ENCODE measurements at places on chromosomes 2 and 18. TPM values are rescaled to one million over a fixed set of nuclear protein-coding genes. Genes with fewer than 3 reads are reported as not detected.

The SLC23A3 gene
- 3.2 TPM for total RNA-seq

GRCh38 chr2:158116936-158117335 lies 15.3 kb downstream of the UPP2 start:
- H3K27me3 ChIP-seq = peaks cover 3% of the 10 kb centered on the region
- H3K36me3 ChIP-seq = no peaks in the 10 kb centered on the region
- no peaks in the 10 kb centered on the region for H3K4me1 ChIP-seq
- no peak overlapping the region for H3K27ac ChIP-seq

DNA sequence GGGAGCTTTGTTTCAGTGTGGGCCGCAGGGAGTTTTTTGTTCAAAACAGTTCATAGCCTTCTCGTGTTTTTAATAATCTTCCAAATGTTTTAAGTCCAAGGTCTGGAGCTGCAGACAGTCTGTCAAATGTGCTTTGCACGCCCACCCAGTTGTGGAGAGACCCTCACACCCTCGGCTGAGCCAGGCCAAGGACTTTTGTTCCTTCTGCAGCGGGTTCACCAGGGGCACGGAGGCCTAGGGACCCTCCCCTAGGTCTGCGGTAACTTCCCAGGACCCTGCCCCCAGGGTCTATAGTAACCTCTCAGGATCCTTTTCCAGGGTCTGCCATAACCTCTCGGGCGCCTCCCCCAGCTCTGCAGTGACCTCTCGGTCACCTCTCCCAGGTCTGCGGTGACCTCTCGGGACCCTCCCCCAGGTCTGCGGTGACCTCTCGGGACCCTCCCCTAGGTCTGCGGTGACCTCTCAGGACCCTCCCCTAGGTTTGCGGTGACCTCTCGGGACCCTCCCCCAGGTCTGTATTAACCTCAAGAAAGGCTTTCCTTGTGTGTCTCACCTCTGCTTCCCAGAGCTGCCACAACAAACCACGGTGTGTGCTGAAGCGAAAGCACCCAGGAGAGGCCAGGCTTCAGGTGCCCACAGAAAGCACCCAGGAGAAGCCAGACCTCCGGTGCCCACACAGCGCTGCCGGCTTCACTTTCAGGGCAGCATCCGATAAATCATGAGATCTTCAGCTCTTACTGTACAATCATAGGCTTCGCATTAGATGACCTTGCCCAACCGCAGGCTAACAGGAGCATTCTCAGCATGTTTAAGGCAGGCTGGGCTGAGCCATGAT lies 301.9 kb upstream of the SALL3 start:
- no peaks in the 10 kb centered on the region for H3K36me3 ChIP-seq
- no peak overlapping the region for H3K4me3 ChIP-seq
- H3K4me1 ChIP-seq = no peaks in the 10 kb centered on the region
- H3K27me3 ChIP-seq = peaks cover 2% of the 10 kb centered on the region

- H3K4me3 ChIP-seq = no peak overlapping the region
- no peak overlapping the region for H3K27ac ChIP-seq
- no peaks in the 10 kb centered on the region for H3K27me3 ChIP-seq
Observed at GRCh38 chr2:162795312-162795711, 43.3 kb downstream of the KCNH7 start.

GRCh38 chr2:7878786-7879482 lies 802.9 kb upstream of the ID2 start:
- H3K4me1 ChIP-seq = no peaks in the 10 kb centered on the region
- H3K27ac ChIP-seq = no peak overlapping the region
- no peak for DNase-seq
- H3K4me3 ChIP-seq = no peak overlapping the region
- H3K27me3 ChIP-seq = peaks cover 4% of the 10 kb centered on the region
